ENCODE measurements at places on chromosomes 7 and 10. TPM values are rescaled to one million over a fixed set of nuclear protein-coding genes. Genes with fewer than 3 reads are reported as not detected.
A peak's percentile ranks its signal among the peaks of the same experiment; 100 is the strongest.

- no peak for DNase-seq
These were observed 13.3 kb downstream of the PARP12 start for GRCh38 chr7:140049339-140050024.

GRCh38 chr10:117360994-117361667 lies 14.1 kb downstream of the PDZD8 start:
- DNase-seq = no peak

GRCh38 chr7:101140339-101140699 lies 13.4 kb downstream of the SERPINE1 start:
- no peak for DNase-seq

- no peak for DNase-seq
These were observed 171.3 kb upstream of the STEAP4 start for GRCh38 chr7:88477976-88478375.

- DNase-seq = no peak
These were observed 763.7 kb upstream of the PHF14 start for GRCh38 chr7:10210000-10210399.

GRCh38 chr10:34666008-34666704 lies 148.9 kb downstream of the PARD3 start:
- DNase-seq = peak; percentile 53

- no peak for DNase-seq
These were observed 79.4 kb upstream of the CDCA7L start for GRCh38 chr7:22025075-22025474.

DNA sequence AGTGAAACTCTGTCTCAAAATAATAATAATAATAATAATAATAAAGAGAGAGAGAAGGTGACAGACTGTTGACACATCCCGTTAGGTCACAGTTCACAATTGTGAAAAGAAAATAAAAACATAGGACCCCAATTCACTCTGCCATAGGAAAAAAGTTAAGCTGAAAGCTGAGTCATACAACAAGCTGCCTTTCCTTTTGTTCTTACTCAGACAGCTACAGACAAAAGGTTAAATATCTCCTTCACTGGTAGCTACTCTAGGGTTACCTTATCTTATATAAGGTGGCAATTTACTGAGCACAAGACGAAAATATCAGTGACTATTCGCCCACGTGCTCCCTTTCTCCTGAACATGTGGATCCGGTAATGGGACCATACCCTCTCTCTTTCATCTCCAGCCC lies 17.5 kb downstream of the TUBAL3 start:
- no peak for DNase-seq

DNA sequence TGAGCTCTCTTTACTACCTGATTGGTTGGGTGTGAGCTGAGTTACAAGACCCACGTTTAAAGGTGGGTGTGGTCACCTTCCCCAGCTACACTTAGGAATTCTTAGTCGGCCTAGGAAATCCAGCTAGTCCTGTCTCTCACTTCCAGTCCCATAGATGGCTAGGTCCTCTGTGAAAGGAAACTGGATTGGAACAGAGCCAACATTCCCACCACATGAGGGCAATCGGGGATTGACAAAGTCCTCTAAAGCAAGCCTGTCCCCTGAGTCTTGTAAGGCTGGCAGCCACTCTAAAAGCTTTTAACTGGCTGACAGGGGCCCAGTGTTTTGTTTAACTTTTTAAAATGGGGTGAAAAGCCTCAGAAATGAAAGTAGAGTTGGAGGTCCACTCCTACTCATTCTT lies 15.1 kb upstream of the CROT start:
- no peak for DNase-seq

DNA sequence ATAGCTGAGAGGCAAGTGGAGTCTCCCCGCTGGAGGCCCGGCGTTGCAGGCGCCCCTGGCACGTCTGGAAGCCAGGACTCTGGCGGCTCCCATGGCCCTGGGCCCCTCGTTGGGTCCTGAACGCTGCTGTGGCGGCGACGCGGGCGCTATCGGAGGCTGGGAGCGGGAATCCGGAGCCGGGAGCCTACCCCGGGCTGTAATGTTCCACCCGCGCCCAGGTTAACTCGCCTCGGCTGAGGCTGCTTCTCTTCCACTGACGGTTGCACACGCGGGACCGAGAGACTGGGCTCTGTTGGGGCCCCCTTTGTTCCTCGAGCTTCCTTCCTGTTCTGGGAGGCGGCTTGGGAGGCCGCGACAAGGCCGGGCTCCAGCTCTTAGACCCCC lies 1.3 kb upstream of the HOXA5 start:
- DNase-seq = no peak

- DNase-seq = no peak
These were observed 197.4 kb downstream of the SEMA3E start for GRCh38 chr7:83451501-83452045.

- no peak for DNase-seq
These were observed 114.5 kb downstream of the PLCE1 start for GRCh38 chr10:94108200-94108599.

DNA sequence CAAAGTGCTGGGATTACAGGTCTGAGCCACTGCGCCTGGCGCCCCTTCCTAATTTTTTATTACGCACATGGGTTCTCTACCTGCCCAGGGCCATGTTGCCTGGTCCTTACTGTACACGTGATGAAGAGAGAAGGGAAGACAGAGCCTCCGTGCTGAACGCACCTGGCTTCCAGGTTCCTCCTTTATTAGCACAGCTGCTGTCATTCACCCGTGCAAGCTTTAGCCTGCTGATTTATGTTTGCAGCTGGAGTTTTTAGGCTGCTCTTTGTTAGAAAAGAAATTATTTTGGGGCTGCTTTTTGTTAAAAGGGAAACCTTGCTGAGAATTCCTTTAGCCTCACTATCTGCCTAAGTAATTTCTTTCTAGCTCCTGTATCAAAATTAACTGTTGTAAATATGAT lies 417.0 kb downstream of the CALN1 start:
- DNase-seq = no peak

The CHAT gene
- not detected for total RNA-seq

The ITPRID1 gene
- total RNA-seq = not detected

The ACSM6 gene
- total RNA-seq = not detected

The ITGB8 gene
- total RNA-seq = 4.6 TPM

The ADAM22 gene
- 7.0 TPM for total RNA-seq

The NEBL gene
- total RNA-seq = 0.27 TPM

All from hematopoietic multipotent progenitor cell (in vitro differentiated cells).